ENCODE measurements at places on chromosomes 6 and 20.

DNA sequence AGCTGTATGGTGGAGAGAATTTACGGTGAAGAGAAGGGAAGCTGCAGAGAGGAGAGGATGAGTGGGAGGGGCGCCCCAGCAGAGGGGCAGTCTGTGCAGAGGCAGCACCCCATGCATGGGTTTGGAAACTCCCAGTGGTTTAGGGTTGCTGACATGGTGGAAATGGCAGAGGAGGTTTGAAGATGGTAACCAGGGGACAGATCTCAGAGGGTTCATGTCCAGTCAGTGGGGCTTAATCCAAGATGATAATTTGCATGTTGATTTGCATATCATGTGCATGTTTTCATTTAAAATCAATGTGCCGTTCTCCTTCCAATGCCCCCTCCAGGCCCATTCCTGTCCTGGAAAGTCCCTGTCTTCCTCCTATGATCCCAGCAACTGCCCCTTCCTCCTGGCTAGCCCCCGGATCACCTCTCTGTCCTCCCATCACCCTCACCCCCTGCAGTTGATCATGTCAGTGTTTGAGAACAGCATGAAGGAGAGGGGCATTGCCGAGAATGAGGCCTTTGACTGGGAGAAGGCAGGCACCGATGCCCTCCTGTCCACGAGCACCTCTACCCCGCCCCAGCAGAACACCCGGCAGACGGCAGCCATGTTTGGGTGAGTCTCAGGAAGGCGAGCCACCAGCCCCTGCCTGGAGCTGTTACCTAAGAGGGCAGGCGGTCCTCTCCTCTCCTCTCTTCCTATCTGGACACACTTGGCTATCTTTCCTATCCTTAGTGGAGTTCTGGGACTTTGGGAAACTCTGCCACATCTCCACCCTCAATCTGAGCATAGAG, 14.3 kb downstream of the TTBK1 start:
- no peak for DNase-seq

DNA sequence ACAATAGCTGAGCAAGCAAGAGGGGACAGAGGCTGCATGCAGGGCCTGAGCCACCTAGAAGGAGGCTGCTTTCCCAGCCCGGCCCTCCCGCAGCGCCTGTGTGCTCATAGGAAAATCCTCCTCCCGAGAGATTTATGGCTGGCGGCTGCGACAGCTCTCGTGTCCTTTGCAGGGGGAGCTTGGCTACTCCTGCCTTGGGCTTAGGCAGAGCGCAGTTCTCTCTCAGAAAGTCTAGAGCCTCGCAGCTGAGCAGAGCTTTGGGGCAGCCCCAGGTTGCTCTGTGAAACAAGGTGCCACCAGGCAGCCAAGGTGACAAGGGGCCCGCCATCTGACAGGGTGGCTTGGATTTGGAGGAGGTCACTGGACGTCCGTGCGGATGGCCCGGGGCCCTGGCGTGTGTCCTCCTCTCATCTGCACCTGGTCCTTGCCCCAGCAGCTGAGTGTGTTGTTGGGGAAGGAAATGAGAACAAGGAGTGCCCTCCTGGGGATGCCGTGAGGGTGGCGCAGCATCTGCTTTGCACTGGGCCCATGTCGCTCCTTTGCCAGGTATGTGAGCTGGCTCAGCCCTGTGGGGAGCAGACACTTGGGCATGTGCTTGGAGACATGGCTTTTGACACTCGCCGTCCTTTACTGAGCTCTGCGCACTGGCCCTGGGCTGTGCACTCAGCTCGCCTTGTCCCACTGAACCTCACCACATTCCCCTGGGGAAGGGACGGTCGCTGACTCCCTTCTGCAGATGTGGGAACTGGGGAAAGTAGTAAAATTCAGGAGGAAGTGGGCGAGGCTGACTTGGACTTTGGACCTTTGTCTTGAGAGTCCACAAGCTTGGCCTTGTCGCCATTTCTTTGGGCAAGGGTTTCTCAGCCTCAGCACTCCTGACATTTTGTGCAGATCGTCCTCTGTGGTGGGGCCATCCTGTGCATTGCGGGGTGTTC, 41.9 kb downstream of the EDN3 start:
- DNase-seq: no peak

- DNase-seq: peak; percentile 25
Observed at GRCh38 chr20:5033566-5033965, 32.3 kb upstream of the SLC23A2 start.

DNA sequence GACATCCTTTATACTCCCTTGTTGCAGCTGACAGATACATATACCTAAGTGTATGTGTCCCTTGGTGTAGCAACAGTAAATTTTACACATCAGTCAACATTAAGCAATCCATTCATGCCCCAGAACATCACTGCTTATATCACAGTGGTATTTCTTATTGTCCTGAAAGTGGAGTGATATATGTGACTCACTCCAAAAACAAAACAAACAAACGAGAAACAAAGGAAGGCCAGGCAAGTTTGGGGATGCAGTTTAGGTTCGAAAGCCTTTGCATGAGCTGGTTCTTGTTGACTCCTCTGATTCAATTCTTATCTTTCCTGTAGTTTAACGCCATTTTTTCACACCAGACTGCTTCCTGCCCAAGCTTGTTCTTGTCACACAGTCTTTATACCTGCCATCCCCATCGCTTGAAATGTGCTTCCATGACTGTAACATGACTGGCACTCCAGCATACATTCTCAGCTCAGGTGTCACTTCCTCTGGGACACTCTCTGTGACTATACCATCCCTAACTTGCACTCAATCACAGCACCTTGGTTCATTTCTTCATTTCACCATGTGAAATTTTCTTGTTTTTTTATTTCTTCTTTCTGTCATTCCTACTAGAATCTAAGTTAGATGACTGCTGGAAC, 125.0 kb upstream of the TSHZ2 start:
- no peak for DNase-seq

- no peak for DNase-seq
Observed at GRCh38 chr6:146985111-146985510, 219.1 kb upstream of the STXBP5 start.

GRCh38 chr6:142804490-142804889, 140.5 kb downstream of the HIVEP2 start:
- DNase-seq: no peak

GRCh38 chr6:30446259-30446658, 43.0 kb upstream of the HLA-E start:
- DNase-seq: no peak

- DNase-seq: no peak
Observed at GRCh38 chr6:12772416-12772815, 55.8 kb downstream of the PHACTR1 start.

DNA sequence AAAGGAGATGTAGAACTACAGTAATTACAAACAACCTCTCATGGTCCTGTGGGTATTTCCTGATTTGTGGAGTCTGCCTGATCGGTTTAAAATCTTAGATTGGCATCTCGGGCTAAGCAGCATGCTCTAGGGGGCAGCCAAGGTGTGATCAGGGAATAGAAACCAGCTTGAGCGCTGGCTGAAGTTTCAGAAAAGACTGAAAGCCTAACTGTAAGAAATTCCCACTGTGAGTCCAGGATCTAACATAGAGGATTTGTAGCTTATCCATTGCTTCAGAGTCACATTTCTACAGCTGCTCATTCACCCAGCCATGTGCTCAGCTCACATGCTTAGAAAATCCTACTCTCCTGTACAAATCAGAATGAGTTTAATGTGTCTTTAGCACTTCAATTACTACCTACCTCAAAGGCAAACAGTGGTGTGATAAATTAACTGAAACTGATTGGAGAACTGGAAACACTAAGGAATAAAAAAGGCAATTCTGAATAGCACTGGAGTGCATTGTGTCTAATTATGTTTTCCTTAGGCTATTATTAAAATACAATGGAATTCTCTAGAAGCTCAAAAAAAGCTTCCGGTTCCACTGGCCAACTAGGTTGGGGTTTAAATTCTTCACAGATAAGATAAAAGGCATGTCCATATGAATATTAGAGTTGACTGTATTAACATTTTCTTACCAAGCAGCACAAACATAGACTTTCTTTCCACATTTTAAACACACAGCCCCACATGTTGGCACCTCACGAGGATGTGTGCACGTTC, 73.8 kb upstream of the MPC1 start:
- peak; percentile 20 for DNase-seq

- no peak for DNase-seq
Observed at GRCh38 chr20:24590178-24590982, 121.0 kb downstream of the SYNDIG1 start.

DNA sequence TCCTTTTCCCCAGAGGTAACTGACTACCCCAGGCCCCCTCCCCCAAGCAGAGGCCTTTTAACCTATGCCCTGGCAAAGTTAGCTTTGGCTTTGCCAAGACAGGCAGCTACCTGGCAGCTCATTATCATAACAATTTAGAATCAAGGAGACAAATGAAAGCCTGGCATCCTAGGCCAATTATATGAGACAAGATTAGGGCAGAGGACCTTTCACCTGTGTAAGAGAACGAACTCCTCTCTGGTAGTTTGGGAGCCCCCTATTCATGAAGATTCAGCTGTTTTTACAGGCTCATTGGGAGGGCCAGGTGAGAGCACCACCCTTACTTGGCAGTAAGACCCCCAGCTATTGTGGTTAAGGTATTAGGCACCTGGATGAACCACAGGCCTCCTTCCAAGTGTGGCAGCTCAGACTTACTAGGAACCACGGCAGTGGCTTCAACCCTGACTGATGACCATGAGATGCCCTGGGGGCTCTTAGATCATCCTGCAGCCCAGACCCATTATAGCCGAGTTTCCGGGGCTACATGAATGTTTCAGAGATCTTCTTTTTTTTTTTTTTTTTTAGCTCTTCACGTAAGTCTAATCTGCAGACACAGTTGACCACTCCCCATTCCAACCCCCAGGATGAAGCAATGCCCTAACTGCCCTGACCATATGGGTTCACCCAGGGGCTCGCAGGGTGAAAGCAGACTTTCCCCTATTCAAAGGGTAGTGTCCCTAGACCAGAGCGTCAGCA, 56.2 kb downstream of the RAB44 start:
- no peak for DNase-seq

GRCh38 chr6:18503593-18504231, 116.6 kb downstream of the RNF144B start:
- DNase-seq: peak; percentile 79

DNA sequence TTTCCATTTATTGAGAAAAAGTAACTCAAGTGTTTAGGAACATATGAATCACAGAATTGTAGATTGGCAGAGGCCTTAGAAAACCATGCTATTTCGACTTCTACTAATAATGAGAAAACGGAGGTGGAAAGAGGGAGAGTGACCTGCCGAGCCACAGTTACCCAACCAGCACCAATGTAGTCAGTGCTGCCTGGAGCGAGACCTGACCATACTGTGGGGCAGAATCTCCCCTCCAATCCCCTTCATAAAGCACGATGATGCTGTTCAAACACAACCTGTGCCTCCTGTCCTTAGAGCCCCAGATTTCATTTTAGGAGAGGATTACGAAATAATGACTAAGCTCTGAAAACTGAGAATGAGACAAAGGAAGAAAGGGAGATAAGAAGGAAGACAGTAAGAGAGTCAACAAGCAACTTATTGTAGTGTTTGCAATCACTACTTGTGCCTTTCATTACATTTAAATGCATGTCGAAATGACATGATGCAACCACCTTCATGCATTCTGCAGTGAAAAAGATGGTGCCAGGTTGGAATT, 70.6 kb downstream of the ATXN1 start:
- DNase-seq: no peak

- DNase-seq: no peak
Observed at GRCh38 chr6:149915970-149916865, 6.7 kb downstream of the RAET1G start.

DNA sequence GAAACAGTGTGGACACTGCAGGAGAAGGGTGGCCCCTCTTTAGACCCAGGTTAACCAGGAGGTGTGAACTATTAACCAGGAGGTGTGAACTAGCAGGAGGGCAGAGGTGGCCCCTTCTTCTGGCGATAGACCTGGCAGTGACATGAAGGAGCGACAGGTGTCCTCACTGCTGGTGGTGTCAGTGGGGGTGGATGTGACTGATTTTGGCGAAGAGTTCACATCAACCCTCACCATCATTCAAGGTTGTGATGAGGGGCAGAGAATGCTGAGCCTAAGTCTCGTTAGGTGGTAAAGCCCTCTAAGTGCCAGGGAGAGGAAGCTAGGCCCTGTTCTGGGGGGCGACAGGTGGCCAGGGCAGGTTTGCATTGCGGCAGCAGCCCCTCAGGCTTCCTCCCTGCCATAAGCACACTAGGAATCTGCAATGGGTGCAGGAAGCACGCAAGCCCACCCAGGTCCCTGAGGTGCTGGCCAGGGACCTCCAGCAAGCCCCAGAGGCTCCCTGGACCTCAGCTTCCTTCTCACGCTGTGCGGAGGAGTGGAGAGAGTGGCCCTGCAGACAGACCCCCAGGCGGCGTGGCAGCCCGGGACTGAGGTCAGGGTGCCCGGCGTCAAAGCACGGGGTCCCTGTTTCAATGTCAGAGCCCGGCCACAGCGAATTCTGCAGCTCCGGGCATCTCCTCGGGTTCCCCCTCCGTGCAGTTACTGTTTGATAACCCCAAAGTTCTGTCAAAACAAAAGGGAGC, 13.7 kb downstream of the NPEPL1 start:
- no peak for DNase-seq

DNA sequence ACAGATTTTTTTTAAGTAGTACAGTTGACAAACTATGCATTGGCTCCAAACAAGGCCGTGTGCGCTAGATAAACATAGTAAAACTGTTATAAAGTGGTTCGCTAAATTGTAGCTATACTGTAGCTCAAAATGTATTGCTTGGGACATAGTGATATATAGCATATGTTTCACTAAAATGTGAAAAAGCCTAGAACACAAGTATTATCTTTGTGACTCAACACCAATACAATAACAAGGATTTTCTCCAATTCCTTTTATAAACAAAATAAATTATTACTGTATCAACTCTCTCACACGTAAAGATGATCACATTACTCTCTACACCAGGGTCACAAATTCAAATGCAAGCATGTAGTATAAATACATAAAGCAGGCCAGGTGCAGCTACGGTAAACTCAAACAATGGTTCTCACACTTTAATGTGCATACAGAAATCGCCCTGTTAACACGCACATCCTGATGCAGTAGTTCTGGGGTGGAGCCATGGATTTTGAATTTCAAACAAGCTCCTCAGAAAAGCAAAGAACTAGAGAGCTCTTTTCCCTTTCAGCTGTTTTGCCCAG, 214.6 kb downstream of the GMDS start:
- DNase-seq: no peak

- DNase-seq: no peak
Observed at GRCh38 chr6:43929511-43929910, 159.5 kb downstream of the VEGFA start.

DNA sequence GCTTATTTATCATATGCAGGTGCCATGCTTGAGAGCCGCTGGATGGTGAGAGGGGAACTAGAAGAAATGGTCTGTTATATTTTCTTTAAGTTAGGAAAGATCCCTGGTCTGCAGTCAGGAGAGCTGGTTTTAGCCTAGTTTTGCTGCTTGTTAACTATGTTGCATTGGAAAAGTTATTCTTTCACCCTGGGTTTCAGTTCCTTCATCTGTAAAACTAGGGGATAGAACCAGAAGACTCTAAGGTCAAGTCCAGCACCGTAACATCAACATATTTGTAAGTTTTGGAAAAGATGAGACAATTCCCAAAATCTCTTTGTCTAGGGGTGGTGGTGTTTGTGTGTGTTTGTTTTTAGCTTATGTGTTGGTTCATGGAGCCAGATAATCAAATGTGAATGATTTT, 304.0 kb downstream of the QKI start:
- DNase-seq: no peak

- DNase-seq: no peak
Observed at GRCh38 chr20:62760856-62761758, 35.2 kb upstream of the MRGBP start.

- DNase-seq: no peak
Observed at GRCh38 chr6:36380166-36380565, 7.3 kb downstream of the ETV7 start.

Data from fibroblast of skin of scalp (primary cell).